Ovary (tissue), 10 donors: ENCODE measurements at places on chromosomes 5 and 9. TPM values are rescaled to one million over a fixed set of nuclear protein-coding genes. Genes with fewer than 3 reads are reported as not detected.

GRCh38 chr5:172707285-172708182 is 63.5 kb downstream of the DUSP1 start:
- H3K4me1 ChIP-seq: no peaks in the 10 kb centered on the region
- H3K36me3 ChIP-seq: no peaks in the 10 kb centered on the region
- no peak overlapping the region for H3K4me3 ChIP-seq
- no peak for DNase-seq

SPATA31C1 gene
- not detected for total RNA-seq

- H3K27ac ChIP-seq: no peak overlapping the region
- H3K4me1 ChIP-seq: no peaks in the 10 kb centered on the region
Measured at GRCh38 chr5:73531356-73531755, 33.1 kb downstream of the BTF3 start.

DNA sequence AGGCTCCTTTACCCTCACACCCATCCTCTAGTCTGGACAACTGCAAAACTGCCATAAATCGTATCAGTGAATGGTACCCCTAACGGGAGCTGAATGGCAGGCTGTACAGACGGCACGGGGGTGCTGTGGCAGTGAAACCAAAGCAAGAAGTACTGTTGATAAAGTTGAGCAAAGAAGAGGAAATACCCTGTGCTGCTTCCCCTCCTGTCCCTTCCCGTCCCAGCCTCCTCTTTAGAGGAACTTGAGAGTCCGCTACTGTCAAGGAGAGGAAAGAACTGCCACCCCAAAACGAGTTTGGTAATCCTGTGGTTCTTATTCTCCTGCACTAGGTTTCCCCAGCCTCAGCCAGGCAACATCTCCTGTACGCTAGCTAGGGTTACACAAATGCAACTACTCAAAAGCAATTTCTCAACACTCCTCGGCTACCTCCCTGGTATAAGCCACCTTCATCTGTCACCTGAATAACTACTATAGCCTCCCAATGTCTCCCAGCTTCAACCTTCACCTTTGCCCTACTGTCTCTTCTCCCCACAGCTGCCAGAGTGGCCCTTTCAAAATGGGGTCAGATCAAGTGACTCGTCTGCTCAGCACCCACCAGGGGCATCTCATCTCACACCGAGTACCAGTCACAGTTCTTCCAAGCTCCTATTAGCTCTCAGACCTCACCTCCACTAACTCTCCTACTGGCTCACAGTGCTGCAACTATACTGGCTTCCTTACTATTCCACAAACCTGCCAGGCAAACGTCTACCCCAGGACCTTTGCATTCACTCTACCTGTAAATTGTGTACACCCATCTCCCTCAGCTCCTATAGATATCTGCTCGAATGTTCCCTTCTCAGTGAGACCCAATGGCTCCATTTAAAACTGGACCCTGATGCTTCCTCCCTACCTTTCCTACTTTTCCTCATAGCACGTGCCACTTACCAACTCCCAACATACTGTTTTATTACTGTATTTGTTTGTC is 4.1 kb downstream of the GLRX start:
- H3K4me1 ChIP-seq: peaks cover 7% of the 10 kb centered on the region
- DNase-seq: no peak
- no peaks in the 10 kb centered on the region for H3K27me3 ChIP-seq
- H3K4me3 ChIP-seq: no peak overlapping the region
- no peaks in the 10 kb centered on the region for H3K36me3 ChIP-seq
- H3K27ac ChIP-seq: no peak overlapping the region

DNA sequence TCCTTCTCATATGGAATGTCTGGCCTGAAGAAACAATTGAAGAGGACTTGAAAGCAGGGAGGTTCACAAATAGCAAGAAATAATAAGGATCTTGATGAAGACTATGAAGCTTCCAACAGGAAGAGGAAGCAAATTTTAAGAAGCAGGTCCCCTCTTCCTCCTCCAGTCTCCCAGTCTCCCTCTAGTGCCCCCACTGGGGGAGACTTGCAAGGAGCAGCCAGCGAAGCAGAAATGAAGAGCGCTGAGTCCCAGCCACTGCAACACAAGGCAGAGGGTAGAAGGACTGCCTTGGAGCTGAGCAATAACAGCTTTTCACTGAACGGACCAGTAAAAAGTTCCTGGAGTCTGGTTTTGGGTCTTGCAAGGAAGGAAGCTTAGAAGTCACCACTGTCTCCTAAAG is 32.6 kb upstream of the ACO1 start:
- no peaks in the 10 kb centered on the region for H3K27me3 ChIP-seq
- H3K27ac ChIP-seq: no peak overlapping the region
- H3K4me3 ChIP-seq: no peak overlapping the region
- no peaks in the 10 kb centered on the region for H3K36me3 ChIP-seq
- H3K4me1 ChIP-seq: no peaks in the 10 kb centered on the region

GRCh38 chr5:120540097-120540496 is 76.0 kb downstream of the PRR16 start:
- no peaks in the 10 kb centered on the region for H3K4me1 ChIP-seq
- no peak overlapping the region for H3K4me3 ChIP-seq
- DNase-seq: no peak
- H3K27ac ChIP-seq: no peak overlapping the region
